ENCODE measurements at places on chromosomes 6 and 20.

- DNase-seq, result no peak
These were observed 36.3 kb upstream of the GATA5 start for GRCh38 chr20:62511915-62512610.

- DNase-seq, result no peak
These were observed 5.6 kb upstream of the BLOC1S5 start for GRCh38 chr6:8069631-8070284.

DNA sequence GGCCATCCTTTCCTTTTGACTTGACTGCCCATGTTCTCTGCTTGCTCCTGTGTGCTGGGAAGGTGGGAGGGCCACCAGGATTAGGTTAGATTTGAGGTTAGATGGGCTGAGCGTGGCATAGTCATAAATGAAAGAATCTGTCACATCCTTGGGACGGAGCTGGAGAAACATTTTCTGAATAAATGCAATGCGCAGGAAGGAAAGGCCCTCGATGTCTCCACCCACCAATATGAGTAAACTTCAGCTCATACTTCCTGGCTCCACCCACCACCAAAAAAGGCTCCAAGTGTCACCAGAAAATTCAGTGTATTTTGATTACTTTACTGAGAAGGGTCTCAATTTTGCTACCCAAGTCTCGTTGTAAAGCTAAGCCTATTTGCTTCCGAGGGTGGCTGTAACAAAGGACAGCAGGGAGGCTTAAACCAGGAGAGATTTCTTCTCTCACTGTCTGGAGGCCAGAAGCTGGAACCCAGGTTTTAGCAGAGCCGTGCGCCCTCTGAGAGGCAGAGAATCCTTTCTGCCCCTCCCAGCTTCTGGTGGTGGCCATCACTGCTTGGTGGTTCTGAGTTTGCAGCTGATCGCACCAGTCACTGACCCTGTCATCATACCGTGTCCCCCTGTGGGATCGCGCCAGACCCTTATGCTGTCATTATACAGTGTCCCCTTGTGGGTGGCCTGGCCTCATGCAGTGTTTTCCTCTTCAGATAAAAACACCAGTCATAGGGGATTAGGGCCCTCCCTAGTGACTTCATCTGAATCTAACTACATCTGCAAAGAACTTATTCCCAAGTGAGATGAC, 137.8 kb downstream of the TTLL2 start:
- DNase-seq, result no peak

- no peak for DNase-seq
These were observed 75.1 kb downstream of the CDC40 start for GRCh38 chr6:110255211-110255750.

- peak; percentile 30 for DNase-seq
These were observed 19.2 kb upstream of the GLP1R start for GRCh38 chr6:39029156-39030011.

DNA sequence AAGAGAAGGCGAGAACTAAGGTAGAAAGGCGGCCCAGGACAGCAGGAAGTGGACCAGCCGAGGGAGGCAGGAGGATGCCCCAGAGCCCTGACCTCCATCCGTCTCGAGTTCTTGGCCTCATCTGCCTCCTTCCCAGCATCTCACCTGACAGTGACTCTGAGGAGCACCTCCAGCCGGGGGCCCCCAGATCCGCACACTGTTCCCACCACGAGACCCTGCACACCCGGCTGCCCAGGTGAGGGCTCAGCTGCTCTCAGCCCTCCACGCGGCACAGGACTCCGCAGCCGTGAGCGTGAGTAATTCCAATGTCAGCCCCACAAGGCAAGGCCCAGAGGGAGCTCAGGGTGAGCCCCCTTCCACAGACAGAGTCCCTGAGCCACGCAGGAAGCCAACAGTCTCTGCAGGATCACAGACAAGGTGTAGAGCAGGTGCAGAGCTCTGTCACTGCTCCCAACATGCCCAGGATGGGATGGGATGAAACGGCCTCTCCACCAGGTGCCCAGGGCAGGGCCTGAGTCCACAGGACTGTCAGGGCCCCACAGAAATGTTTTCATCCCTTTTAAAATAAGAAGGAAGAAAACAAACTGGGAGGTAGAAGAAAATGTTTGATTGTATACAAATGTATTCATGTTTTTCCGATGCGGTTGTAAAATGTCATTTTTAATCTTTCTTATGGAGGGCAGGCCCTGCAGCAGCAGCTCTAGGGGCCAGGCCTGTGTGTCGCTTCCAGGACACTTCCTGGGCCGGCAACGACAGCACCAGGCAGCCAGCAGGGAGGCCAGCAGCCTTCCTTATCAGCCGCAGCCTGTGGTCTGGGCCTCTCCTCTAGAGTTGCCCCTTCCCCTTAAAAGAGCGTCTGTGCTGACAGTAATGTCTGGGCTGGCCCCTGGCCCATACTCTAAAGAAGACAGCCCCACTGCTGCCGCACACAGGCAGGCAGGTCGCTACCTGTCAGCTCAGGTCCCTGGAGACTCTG, 66.9 kb downstream of the DLL1 start:
- no peak for DNase-seq

- no peak for DNase-seq
These were observed 17.5 kb downstream of the KIF16B start for GRCh38 chr20:16555754-16556153.

- no peak for DNase-seq
These were observed 828 bp downstream of the ASCC3 start for GRCh38 chr6:100880149-100880852.

GRCh38 chr6:40856271-40856670, 182.8 kb downstream of the UNC5CL start:
- DNase-seq, result no peak

- DNase-seq, result no peak
These were observed 95.1 kb upstream of the FOXP4 start for GRCh38 chr6:41451039-41451438.

- DNase-seq, result no peak
These were observed 255.9 kb upstream of the SULF2 start for GRCh38 chr20:48041078-48041780.

GRCh38 chr6:3317741-3318211, 59.0 kb downstream of the PSMG4 start:
- no peak for DNase-seq

- DNase-seq, result no peak
These were observed 83.6 kb downstream of the SIM1 start for GRCh38 chr6:100381111-100381510.

DNA sequence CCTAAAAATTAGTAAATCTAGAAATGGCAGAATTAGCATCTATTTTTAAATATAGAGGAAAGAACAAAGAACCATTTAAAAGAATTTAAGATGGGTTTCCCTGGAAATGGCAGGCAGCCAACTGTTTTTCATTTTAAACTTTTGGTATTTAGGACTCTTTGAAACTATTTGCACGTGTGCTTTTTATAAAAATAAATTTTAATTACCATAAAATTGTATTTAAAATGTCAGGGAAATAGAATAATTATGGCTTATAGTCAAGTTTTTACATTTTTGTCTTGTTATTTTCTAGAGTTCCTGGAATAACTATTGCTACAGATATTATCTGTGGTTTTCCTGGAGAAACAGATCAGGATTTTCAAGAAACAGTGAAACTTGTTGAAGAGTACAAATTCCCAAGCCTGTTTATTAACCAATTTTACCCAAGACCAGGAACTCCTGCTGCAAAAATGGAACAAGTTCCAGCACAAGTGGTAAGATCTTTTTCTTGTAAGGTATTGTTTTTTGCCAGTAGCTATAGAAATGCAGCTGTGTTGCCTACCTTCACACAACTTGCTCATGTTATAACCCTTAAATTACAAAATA, 528.7 kb upstream of the SOX4 start:
- no peak for DNase-seq

DNA sequence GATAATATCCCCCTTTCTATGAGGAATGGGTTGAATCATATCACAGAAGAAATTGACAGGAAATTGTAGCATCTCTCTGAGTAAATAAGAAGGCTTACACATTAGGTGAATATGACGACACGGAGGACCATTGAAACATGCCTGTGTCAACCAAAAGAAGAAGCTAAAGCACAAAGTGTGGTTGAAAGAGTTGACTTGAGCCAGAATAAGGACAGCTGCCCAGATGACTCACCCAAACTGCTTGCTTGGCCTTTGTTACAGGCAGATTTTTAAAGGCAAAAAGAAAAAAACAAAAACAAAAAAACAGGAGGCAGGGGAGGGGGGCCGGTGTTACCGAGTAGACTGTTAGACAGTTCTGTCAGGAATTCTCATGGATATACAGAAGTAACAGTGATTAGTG, 129.8 kb upstream of the EDN1 start:
- no peak for DNase-seq

DNA sequence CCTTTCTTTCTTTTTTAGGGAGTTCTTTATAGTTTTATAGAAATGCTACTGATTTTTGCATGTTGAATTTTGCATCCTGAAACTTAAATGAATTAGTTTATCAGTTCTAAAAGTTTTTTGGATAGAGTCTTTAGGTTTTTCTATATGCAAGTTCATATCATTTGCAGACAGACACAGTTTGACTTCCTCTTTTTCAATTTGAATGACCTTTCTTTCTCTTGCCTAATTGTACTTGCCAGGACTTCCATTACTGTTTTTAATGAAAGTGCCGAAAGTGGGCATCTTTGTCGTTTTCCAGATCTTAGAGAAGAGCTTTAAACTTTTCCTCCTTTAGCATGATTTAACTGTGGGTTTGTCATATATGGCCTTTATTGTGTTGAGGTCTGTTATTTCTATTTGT, 21.1 kb upstream of the EDN1 start:
- no peak for DNase-seq

- no peak for DNase-seq
These were observed 95.7 kb downstream of the TNFAIP3 start for GRCh38 chr6:137962725-137963124.

DNA sequence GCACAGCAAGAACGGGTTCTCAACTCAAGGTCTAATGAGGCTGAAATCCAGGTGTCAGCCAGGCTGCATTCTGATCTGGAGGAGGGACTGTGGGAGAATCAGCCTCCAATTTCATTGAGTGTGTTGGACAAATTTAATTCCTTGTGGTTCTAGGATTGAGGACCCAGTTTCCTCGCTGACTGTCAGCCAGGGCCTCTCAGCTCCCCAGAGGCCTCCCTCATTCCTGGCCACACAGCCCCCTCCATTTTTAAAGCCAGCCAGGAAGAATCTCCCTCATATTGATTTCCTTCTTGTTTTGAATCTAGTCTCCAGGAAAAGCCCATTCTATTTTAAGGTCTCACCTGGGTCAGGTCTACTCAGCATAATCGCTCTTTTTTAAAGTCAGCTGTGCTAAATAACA, 73.7 kb upstream of the ARMC2 start:
- no peak for DNase-seq

GRCh38 chr20:59184880-59185447, 21.3 kb downstream of the ZNF831 start:
- DNase-seq, result no peak

DNA sequence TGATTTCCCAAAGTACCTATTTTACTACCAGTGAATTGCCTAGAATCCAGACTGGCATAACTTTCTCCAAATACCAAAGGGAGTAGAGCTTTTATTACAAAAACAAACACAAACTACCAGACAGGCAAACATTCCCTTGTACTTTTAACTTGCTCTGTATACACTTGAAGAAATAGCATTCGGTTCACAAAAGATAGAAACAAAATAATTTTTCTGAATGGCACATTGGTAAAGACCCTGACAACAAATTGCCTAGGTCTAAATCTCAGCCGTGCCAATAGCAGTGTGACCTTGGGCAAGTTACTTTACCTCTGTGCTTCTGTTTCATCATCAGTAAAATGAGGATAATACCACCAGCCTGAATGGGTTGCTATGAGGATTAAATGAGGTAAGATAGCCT, 15.9 kb downstream of the ARHGAP18 start:
- DNase-seq, result no peak

DNA sequence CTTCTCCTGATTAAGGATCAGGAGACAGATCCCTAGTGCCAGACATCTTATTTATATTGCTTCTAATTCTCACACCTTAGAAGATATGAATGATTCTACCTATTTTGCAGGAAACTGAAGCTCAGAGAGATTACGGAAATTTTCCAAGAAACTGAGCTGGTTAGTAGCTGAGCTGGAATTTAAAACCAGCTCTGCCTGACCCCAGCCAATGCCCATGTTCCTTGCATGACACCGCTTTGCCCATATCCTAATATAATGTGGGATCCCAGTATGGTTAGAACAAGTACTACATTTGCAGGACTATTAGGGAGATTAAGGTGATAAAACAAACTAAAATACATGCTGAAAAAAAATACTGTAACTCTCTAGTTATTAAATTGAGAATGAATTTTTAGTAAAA, 1.9 kb downstream of the TMEM30A start:
- no peak for DNase-seq

- DNase-seq, result no peak
These were observed 37.6 kb downstream of the NRN1 start for GRCh38 chr6:5968817-5969734.

GRCh38 chr6:7165002-7165889, 57.5 kb downstream of the RREB1 start:
- no peak for DNase-seq

DNA sequence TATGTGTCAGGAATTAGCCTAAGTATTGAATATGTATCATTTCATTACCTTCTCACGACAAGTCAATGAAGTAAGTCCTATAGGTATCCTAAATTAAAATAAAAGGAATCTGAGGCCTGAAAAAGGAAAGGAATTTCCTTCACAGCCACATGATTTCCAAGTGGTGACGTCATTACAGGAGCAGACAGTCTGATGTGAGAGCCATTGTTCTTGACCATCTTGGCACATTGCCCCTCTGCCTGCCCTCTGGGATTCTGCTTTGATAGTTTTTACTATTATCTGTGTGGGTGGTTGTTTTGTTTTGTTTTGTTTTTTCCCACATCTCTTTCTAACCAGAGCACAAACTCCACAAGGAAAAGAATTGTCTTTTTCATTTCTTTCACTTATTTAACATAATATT, 219.8 kb upstream of the UFL1 start:
- DNase-seq, result no peak

- no peak for DNase-seq
These were observed 180.9 kb downstream of the SASH1 start for GRCh38 chr6:148523551-148523950.

- no peak for DNase-seq
These were observed 21.9 kb upstream of the CCN6 start for GRCh38 chr6:112031960-112032359.

GRCh38 chr20:46557231-46557956, 6.9 kb upstream of the OCSTAMP start:
- no peak for DNase-seq

GRCh38 chr20:32877507-32877906, 18.8 kb downstream of the EFCAB8 start:
- DNase-seq, result no peak

GRCh38 chr20:39474879-39475278, 512.7 kb downstream of the DHX35 start:
- DNase-seq, result no peak

- no peak for DNase-seq
These were observed 13.1 kb downstream of the NRSN1 start for GRCh38 chr6:24139080-24139479.

GRCh38 chr6:160089534-160089897, 32.1 kb upstream of the SLC22A1 start:
- no peak for DNase-seq
